Sigmoid colon (tissue), 7 donors: ENCODE measurements at places on chromosomes 3 and 15. TPM values are rescaled to one million over a fixed set of nuclear protein-coding genes. Genes with fewer than 3 reads are reported as not detected.

DNA sequence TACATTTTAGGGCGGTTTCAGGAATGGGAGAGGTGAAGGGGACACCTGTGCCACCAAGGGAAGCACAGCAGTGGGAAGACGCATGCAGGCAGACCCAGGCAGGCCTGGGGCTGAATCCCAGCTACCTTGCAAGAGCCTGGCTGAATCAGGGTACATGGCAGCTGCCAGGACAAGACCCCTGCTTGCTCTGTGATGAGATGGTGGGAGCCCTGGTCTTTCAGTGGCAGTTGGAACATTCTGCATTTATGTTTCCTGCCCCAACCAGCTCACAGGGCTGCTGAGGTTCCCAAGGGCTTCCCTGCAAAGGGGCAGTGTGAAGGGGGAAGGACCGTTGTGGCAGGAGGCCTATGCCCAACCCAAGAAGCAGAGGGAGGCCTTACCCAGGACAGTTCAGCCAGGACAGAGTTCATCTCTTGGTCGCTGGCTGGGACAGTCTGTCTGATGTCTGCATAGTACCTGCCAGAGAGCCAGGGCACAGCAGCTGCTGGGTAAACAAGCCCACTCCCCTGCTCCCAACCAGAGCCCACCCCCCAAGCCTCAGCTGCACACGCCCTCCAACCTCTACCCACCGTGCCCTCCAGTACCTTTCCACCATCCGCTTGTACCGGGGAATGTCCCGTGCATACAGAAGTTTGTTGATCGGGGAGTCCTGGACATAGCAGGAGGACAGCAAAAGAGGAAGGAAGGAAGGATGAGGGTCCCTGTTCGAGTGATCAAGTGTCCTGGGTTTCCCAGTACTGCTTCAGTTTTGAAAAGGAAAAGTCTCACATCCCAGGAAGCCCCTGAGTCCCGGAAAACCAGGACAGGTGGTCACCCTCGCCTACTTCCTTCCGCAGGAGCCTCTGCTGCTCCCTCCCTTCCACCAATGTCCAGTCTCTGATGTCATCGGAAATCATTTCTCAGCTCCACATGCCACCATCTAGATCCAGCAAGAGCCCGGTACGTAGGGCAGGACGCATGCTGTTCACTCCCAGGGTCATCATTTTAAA lies 23.1 kb downstream of the PLXNB1 start:
- DNase-seq = peak; percentile 52

DNA sequence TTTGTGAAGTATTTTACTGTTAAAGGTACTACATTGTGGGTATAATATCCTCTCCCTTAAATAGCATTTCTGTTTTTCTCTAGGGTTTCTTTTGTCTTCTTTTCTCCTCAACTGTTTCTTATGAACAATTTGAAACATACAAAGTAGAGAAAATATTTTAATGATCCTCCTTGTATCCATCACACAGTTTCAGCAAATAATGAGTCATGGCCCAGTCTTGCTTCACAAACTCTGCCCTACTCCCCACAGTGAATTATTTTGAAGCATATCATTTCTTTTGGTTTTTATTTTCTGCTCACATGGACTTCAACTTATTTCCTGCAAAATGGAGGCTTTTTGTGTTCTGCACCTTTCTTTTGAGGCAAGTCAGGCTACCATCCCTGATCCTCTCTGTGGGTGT lies 6.1 kb upstream of the SCAANT1 start:
- DNase-seq = no peak

GRCh38 chr3:139463466-139463865 lies 12.8 kb downstream of the RBP2 start:
- no peak for DNase-seq

DNA sequence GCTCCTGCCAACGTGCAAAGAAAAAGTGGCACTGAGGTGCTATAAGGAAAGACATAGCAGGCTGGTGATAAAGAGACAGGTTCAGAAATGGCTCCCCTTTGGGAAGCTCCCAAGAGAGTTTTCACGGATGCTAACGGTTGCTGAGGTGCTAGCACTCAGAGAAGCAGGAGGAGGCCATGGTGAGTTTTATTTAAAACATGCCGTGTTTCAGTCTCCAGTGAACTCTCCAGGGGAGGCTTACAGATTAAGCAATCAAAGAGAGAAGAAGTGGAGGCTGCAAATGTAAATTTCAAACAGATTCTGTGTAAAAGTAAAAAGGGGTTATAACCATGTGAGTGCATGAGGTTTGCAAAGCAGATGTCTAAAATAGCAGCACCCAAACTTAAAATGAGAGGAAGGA lies 346.2 kb downstream of the NTRK3 start:
- no peak for DNase-seq

DNA sequence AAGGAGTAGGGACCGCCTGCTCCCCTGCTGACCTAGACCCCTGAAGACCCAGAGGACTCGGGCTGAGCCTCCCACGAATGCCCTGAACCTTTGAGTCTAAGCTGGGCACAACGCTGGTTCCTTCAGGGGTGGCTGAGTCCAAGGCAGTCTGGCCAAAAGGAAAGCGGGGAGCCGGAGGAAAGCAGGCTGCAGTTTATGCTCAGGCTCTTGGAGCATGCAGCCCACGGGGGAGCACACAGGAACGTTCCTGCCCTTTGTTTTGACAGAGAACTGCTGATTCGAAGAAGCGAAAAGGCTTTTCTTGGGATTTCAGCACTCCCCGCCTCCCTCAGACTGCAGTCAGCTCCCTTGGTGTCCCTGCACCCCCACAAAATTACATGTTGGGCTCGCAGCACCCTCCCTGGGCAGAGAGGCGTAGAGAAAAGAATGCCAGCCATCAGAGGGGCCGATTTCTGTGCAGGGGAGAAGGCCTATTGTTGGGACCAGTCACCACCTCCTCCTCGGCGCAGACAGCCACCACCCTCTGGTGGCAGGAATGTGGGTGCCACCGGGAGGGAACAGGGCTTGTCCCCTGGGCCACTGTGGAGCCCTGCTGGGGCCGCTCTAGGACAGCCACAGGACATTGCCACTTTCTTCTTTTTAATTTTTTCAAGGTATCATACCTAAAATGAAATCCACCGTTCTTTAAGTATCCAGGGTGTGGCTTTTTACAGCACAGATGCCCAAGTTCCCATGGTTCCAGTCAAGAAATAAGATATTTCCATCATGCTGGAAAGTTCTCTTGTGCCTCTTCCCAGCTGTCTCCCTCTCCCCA lies 72.2 kb downstream of the SMAD6 start:
- peak; percentile 92 for DNase-seq

GRCh38 chr3:45817831-45818522 lies 21.6 kb upstream of the SLC6A20 start:
- DNase-seq = peak; percentile 91

DNA sequence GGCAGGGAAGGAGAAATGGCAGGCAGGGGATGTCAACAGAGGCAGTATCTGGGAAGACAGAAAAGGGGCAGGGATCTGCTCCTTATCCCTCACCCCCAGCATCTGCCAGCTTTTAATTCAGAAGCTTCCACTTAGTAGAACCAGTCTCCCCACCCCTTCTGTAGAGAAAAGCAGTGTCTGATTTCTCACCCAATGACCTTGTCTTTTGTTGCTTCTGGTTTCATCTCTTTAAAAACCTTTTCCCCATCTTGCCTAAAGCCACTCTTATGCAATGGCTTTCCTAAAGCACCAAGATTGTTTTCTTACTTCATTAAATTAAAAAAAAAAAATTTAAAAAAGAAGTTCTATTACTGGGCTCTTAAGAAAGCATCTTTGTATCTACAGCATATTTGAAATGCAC lies 27.8 kb downstream of the ARHGEF3 start:
- DNase-seq = no peak

DNA sequence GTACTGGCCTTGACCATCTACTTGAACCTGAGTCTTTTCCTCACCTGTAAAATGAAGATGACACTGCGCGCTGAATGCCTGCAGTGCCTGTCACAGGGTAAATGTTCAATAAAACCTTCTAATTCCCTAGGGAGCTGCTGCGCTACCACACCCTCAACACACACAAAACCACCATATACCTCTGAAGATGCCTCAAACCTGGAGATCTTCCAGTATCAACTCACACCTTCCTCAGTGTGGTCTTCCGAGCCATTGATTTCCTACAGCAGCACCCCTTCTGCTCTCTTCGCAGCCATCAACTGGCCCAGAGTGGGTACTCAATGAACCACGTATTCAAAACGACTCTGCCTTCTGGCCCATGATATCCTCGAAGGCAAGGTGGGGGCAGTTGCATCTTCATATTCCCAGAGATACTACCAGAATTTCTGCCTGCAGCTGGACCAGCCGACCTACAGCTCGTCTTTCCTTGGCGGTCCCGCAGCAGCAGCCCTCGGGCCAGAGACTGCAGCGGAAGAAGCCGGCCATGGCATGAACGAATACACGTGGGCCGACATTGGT lies 695 bp downstream of the RPL32 start:
- DNase-seq = no peak

GRCh38 chr15:46751303-46751702 lies 966.0 kb upstream of the SEMA6D start:
- DNase-seq = no peak

- DNase-seq = peak; percentile 13
Measured at GRCh38 chr3:5002174-5002870, 23.1 kb downstream of the BHLHE40 start.

DNA sequence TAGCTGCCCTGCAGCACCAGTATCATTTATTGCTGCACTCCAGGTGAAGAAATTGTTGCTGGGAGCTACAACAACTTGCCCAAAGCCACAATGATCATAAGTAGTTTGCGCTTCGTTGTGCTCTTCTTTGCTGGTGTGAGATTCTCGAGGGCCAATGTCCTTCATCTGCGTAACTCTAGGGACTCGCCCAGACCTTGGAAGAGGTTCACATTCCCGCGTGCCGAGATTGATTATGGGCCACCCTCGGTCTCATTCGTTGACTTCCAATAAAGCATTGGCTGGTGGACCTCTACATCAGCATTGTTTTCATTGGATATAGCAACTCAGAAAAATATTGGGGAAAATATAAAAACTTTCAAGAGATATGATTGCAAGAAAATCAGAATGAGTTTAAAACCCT lies 423 bp upstream of the PHLDB2 start:
- DNase-seq = no peak

GRCh38 chr3:178353006-178353694 lies 183.1 kb upstream of the KCNMB2 start:
- no peak for DNase-seq

DNA sequence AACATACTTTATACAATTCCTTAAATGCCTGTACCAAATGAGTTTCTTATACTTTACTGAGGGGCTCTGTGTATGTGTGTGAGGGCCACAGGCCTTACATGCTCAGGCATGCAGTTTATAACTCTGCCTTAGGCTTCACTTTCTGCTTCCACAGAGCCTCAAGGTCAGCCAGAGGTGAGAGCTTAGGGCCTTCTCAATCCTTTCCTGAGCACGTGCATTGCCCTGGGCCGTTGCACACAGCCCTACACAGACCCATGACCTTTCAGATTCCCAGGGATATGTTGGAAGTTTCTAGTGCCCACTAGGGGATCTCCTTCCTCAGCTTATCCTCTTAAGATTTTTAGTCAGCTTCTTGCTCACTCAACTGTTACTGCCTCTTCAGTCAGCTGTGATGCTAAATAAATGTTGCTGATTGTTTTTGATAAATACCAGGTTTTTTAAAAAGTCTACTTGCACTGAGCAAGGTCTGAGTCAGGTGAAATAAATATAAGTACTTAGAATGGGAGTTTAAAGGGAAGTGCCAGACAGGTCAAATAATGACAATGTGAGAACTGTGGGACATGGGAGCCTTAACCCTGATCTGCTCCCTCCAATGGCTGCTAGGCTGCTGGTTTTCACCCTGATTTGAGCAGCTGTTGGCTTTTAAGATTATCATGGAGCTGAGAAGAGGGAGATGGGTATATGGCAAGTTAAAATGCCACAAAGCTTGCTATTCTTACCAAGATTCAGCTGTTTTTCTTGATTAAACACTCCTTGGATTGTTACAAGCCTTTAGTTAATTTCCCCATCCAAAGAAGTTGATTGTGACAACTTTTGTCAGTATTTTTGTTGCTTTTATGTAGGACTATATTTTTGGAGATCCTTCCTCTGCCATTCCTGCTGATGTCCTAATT lies 169.5 kb downstream of the PLD1 start:
- no peak for DNase-seq

DNA sequence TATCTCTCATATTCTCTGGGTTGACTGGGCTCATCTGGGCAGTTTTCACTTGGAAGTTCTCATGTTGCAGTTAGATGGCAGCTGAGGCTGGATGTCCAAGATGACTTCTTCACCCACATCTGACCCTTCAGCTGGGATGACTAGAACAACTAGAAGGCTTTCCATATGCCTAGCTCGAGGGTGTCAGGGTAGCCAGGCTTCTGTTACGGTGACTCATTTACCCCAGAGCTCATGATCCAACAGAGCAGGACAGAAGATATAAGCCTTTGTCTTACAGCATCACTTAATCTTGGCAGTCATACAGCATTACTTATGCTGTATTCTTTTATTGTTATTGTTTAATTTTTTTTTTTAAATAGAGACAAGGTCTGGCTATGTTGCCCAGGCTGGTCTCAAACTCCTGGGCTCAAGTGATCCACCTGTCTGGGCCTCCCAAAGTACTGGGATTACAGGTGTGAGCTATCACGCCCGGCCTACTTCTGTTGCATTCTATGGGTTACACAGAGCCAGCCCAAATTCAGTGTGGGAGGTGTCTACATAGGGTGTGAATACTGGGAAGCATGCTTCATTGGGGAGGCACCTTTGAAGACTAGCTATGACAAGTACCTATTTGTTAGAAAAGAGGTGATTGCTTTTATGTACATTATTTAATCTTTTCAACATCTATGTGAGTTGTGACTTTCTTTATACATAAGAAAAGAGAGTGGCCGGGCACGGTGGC lies 10.7 kb downstream of the HMCES start:
- DNase-seq = no peak

DNA sequence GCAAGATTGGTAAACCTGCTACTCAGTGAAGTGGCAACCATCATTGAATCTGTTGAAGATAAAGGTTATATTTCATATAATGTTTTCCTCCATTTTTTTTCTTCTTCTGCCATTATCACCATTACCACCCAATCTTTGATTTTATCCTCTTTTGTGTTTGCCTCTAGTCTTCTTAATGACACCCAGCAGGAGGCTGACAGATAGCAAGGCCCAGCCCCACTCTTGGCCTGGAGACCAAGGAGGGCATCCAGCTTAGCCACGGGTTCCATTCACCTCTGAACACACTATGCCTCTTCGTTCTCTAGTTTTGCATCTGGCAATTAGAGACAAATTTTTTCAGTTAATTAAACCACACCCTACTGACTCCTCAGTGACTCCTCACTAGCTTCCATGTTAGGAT lies 129.7 kb downstream of the TPRG1 start:
- DNase-seq = no peak

- no peak for DNase-seq
Measured at GRCh38 chr15:33994005-33994615, 25.8 kb downstream of the CHRM5 start.

GRCh38 chr3:101414121-101414520 lies 93.7 kb upstream of the IMPG2 start:
- DNase-seq = no peak

Gene KCNMB3
- 3.9 TPM for total RNA-seq

Gene WDR93
- not detected for total RNA-seq

Gene AADACL2
- total RNA-seq = not detected

Gene GP5
- not detected for total RNA-seq

Gene IL17RB
- total RNA-seq = 1.2 TPM

Gene TTC23
- 19.9 TPM for total RNA-seq

Gene TMCO5A
- not detected for total RNA-seq
